ENCODE measurements at places on chromosomes 5 and 9.

DNA sequence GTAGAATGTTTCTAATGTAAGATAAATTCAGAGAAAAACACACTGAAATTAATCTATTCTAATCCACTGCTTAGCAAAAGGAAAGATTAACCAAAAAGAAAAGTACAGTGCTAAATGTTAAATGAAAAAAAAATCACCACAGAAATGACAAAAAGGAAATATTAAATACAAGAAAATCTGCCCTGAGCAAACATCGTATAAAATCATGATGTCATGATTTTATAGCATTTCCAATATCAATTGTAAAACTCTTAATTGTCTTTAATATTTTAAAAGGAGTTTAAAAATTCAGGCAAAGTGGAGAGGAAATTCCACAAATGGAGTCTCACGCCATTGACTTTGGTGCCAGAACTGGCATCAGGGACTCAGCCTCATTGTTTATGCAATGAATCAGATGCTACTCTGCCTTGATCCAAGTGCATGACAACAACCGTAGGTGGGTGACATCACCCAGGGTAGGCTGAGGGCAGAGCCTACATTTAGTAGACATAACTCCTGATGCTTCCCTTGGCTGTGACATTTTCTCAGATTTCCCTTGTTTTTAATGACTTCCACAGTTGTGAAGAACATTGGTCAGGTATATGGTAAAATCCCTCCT is 696.8 kb downstream of the SEMA5A start:
- peak; percentile 87 for DNase-seq

GRCh38 chr9:80320480-80320879 is 748.7 kb downstream of the TLE4 start:
- DNase-seq: no peak

DNA sequence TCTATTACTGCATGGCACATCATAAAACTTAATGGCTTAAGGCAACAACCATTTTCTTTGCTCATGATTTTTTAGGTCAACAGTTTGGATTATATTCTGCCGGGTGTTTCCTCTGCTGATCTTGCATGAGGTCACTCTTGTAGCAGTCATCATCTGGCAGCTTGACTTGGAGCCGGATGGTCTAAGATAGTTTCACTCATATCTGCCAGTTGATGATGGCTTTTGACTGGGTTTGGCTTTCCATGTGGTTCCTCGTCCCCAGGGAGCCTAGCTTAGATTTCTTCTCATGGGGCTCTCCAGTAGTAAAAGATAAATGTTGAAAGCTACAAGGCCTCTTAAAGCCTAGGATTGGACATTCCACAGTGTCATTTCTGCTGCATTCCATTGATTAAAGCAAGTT is 27.4 kb downstream of the LNPEP start:
- DNase-seq: no peak

DNA sequence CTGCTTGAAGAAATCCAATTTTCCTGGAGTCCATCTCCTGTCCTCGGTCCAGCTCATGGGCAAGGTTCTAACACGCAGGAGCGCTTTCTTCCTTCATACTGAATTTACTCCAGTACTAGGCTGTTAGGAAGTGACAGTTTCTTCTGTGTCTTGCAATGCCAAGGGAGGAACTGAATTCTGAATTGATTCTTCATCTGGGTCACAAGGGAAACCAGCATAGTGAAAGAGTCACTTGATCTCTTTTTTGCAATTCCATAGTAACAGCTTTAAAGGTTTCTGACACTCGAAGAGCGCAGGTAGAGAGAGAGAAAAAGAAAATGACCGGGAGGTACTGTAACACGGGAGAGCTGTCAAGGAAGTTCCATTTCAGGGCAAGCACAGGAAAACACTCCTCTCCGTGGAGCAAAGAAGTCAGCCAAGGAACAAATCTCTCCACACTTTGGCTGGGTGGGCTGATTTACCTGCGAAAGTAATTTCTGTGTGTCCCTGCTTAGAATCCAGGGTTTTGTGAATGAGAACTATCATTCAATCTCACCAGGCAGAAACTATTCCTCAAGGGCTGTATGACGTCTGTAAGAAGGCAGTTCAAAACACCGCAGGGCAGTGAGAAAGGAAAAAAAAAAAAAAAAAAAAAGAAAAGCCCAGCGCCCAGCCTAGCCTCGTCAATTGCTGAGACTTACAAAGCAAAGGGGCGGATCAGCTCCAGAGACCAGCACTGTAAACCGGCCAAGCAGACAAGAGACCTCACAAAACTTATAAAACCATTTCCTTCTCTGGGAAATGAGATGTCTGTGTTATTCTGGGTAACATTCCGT is 617.8 kb downstream of the PDE4D start:
- DNase-seq: peak; percentile 81

GRCh38 chr9:75147638-75148037 is 59.3 kb downstream of the OSTF1 start:
- no peak for DNase-seq

GRCh38 chr5:148267962-148268361 is 632 bp upstream of the SPINK13 start:
- DNase-seq: peak; percentile 94

DNA sequence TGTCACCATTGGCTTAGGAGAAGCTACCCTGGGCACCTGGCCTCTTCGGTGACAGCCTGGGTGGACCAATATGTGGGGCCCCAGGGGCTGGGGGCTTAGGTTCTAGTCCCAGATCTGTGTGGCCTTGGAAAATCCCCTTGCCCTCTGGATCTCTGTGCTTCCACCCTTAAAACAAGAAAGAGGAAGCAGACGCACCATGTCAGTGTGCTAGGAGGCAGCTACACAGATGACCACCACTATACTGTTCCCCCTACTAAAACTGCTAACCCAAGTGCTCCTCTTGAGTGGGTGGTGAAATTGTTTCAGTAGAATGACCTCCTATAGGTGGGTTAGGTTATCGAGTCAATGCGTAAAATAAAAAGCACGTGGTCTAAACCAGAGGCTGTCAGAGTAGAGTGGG is 31.0 kb downstream of the AFAP1L1 start:
- no peak for DNase-seq

DNA sequence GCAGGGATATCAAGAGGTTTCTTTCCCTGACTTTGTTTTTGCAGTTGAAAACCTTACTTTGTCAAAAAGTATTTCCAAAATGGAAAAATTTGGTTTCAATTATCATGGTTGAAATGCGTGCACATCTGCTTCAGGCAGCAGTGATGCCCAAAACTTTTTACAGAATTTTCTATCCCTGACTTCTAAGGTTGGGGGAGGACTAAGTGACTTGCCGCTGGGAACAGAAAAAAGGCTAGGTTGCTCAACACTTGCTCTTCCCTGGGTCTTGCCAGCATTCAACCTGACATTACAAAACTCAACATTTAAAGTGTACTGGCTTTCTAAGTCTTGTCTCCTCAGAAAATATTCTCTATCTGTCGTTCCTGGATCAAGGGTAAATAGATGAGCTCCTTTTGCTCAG is 4.7 kb downstream of the KLHL3 start:
- no peak for DNase-seq

DNA sequence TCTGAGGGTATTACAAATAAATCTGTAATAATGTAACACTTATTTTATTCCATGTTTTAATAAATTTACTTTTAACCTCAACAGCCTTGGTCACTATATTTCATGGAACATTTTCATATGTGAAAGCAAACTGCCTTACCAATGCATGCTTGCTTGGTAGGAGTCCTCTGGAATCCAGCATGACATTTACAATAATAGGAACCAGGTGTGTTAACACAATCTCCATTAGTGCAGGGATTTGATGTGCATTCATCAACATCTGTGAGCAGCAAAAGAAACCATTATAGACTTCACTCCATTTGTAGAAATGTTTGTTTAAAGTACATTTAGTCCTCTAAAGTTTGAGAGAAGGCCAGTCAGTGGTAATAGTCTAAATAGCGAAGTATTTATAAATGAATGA is 159.4 kb downstream of the FBN2 start:
- no peak for DNase-seq

DNA sequence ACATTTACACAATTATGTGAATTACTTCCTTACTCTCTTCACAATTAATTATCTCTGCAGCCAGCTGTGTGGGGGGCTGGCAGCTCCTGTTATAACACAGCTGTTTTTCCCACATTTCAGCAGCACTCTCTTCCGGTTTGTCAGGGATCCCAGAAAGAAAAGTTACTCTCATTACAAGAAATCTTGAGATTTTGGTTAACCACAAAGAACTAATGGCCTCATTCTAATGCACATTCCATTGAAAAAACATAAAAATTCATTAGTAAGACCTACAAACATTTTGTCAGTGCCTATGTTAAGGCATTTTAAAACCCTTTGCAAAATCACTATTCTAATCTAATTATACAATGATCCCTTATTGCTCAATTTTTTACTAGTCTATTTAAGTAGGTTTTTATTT is 64.1 kb downstream of the PDE4D start:
- peak; percentile 71 for DNase-seq

DNA sequence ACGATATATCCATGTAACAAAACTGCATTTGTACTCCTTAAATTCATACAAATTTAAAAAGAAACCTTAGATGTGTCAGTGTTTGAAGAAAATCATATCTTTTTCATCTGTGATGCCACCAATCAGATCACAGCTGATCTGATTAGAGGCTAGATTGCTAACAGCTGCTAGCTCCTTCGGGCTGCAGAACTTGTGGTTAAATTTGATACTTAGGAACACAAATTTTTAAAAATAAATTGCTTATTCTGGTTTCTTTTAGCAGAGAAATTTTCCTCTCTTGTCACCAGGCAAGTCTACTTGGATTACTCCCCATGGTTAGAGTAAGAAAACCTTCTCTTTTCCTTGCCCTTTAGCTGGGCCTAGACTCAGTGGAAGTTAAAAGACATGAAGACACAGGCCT is 94.6 kb upstream of the RANBP6 start:
- DNase-seq: no peak

DNA sequence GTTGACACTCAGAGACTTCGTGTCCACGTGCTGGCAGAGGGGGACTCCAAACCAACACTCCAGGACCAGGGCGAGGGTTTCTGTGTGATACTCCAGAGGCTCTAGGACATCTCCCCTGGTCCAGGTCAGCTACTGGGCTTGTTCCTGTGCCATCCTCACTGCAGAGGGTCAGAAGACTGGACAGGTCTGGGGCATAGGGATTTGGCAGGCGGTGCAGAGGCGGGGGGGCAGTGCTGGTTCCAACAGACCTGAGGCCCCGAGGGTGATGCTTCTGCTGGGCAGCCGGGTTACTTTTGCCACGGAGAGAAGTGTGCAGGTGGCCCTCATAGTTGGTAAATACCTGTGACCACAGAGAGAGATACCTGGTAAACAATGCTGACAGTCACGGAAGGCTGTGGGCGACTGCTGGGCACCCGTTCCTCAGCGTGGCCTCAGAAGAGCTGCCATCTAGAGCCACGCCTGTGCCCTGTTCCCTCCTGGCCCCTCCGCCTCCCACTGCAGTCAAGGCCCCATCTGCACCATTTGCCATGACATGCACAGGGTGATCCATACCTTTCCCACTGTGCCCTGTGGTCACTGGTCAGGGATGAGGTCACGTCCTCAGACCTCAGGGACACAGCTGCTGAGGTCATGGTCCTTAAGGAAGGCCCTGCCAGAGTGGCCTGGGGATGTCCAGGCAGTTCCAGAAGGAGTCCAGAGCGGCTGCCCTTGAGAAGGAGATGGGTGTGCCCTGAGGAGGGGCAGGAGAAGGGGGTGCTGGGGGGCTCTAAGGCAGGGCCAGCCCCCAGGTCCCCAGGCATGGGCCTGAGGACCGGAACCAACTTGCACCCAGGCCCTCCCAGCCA is 30.0 kb downstream of the TRIP13 start:
- no peak for DNase-seq

DNA sequence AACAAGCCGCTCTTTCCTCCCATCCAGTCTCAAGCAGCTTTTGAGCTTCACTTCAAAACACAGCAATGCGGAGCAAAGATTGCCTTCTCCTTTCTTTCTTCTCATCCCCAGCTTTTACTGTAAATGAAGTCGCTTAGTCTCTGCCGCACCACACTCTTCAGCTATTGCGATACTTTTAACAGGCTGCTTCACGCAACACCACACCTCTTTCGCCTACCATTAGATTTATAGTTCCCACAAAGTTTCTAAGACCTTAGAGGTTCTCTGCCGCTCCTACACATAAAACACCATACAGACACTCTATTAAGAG is 711 bp downstream of the PGGT1B start:
- DNase-seq: no peak

DNA sequence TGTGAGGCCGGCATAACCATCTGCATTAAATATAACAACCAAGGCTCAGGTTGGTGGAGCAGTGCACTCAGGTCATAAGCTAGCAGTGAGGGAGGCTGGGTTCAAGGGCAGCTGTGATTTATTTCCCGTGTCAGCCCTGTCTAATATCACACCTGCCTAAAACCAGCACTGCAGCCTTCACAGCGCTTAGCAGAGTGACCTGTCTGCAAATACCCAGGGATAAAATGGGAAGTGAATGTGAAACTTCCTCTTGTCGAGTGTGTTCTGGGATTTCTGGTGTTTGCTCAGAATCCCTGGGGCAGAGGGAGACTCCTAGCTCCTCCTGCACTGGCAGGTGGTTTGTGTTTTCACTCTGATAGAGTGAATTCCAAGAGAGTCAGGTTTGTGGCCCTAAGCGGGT is 57.5 kb downstream of the ZNF510 start:
- no peak for DNase-seq

DNA sequence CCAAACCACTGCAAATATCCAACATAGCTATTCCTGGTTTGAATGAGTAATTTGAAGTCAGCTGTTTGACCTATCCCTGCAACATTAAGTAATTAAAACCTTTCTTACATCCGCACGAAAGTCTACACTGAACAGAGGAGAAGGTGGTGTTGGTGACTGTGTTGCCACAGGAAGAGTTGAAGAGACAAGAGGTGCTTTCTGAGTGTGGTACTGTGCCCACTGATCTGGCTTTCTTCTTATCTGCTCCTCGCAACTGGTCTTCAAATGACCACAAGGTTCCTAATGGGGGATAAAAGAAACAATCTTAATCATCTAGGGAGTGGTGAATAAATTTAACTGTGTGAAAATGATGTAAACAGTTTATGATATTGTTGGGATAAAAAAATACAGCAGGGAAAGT is 29.4 kb upstream of the PDCL start:
- no peak for DNase-seq

GRCh38 chr9:18149471-18150011 is 324.4 kb upstream of the ADAMTSL1 start:
- peak; percentile 29 for DNase-seq

- DNase-seq: peak; percentile 86
These were observed 20.0 kb upstream of the MLANA start for GRCh38 chr9:5870691-5871090.

DNA sequence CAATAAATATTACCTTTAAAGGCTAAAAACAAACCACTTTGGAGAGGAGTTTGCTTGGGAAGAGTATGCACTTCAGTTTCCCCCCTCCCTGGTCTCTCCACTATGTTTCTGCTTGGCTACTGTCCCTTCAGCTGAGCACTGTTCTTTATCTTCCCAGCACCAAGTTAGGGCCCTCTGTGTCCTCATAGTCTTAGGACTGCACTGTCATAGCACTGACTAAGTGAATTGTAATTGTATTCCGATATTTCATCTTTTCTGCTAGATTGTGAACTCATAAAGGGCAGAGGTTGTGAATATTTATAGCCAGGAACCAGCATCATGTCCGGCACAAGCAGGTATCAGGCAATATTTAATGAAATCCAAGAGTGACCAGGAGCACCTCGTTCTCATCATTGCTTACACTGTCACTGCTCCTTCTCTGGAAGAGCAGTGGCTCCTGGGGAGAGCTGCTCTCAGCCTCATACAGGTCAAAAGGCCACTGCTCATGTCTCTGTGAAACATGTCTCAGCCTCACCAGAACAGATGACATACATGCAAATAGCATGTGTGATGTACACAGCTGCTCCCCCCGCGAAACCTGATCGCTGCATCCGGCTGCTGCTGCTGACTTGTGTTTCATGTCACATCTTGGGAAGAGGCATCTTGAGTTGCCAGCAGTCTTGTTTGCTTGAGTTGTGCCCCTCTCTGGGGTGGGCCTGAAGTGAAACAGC is 279.7 kb upstream of the MSX2 start:
- no peak for DNase-seq

All from renal cortical epithelial cell (primary cell).